ENCODE measurements at places on chromosomes 2 and 18.

DNA sequence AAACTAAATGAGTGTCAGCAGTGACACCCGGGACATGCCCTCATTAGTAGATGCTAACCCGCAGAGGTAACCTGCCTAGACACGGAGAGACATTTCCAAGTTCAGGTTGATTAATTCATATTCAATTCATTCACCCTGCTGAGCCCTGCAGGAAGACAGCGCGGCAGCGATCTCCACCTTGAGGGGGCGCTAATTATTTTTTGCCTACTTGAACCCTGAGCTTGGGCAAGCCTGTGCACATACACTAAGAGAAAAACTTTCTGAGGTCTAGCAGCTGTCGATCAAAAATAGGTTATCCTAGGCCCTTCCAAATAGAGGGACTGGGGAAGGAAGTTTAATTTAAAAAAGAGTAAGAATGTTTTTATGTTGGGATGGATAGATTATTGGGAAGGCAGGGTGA, 1.3 kb upstream of the LYPD6 start:
- no peak for DNase-seq

DNA sequence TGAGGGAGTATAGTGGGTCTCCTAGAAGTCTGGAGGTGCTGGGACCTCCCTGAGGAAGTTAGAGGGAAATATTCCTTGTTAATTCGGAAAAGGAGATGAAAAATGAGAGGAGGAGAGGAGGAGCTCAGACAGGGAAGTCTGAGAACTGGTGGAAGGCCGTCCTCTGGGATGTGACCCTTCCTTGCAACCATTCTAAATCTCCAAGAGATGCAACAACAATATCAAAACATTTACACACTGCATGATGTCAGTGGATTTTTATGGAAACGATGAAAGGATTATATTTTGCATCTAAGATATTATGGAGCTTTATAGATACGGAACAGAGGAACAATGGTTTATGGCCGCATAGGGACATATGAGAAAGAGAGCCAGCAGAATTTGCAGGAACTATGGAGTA, 49.8 kb upstream of the COBLL1 start:
- DNase-seq: no peak

- DNase-seq: no peak
Measured at GRCh38 chr2:554444-554843, 122.8 kb downstream of the TMEM18 start.

DNA sequence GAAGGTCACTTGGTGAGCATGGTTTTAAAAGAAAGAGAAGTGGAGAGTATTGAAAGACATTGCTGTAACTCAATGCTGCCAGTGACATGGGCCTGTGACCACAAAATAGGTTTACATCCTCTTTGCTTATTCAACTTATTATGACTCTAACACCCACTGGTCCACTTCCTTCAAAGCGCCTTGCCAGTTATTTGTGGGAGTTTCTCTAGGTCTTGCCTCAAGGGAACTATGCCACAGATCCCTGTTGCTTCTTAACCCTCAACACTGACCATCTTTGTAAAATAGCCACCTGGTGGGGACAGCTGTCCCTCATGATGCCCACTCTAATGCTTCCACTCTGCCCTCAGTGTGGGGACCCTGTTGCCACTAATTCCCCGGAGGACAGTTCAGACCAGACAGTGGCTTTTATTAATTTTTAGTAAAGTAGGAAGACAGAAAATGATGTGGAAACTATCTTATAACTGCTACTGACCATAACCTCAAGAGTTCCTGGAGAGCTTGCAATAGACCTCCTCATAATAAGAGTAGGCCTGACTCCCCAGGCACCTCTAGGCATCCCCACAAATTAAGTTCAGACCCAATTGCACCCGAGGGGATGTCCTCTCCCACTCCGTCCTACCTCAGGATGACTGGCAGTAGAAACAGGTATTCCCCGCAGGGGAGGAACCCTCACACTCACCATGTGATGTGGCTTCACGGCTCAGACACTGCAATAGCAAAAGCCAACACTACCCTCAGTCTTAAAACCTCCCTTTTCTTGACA, 31.3 kb upstream of the SLC25A52 start:
- DNase-seq: no peak

DNA sequence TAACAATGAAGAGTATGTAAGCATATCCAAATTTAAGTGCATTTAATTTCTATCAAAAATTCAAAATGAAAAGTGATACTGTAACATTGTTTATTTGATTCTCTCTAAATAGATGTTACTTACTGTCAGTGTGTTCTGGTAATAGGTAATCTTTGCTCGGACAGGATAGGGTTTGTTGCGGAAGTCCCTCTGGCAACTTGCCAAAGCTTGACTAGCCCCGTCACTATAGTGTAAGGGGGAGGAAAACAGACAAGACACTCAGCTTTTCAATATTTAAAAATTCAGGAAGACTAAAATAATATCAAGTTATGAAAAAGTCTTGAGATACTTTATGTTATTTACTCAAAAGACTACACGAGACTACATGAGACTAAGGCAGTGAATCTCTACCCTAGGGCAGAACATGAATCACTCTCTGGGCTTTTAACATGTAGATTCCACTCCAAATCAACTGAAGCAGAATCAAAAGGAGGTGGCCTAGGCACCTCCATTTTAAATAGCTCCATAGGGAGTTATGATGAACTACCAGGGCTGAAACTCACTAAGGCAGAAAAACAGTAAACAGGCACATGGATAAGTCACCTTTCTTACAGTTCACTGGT, 5.9 kb downstream of the LMAN1 start:
- no peak for DNase-seq

DNA sequence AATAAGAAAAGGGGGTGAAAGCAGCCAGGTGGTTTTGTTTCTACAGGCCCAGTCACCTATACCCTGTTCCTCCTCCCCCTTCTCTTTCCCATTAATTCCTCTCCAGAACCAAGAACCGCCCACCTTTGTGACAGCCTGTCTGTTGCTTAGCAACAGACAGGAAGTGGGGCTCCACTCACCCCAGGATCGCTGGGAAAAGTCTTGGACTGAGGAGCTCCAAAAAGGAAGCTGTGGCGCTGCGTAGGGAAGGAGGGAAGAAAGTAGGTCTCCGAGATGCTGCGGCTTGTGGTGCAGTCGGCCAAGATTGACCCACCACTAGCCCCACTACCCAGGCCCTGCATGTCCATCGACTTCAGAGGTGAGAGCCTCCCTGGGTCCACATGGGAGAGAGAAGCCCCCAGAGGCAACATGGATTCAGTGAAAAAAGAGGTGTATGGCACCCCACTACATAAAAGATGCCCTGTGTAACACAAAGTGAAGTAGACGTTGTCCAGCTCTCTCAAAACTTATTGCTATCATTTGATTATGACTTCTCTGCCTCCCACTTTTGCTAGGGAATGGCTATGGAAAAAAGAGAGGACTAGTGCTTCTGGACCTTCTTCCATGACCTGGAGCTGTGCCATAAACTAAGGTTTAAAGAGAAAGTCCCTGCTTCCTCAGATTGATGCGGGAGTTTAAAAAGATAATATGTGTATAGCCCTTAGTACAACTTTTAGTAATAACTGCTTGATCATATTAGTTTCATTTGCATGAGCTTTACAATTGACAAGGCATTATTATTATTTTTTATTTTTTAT, at the start of gene FER1L5:
TSS of gene FER1L5 (plus strand) at position 201 of the 797 bp plus-strand sequence. CDS start at position 274, 73 bp downstream.
- no peak for DNase-seq

DNA sequence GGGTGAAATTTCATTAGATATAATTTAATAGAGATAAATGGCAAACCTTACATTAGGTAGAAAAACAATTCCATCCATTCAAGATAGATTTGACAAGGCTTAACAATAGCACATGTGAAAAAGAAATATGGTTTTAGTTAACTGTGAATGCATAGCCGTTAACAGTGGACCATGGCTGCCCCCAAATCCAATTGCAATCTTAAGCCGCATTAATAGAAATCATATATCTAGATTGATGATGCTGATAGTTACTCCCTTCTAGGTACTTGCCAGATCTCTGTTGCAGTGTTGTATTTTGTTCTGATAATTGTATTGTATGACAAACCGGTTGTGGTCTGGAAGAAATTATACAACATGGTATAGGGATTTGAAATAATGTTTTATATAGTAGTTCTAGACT, 139.8 kb downstream of the GPD2 start:
- DNase-seq: no peak

GRCh38 chr18:26547646-26548414, 523 bp downstream of the KCTD1 start:
- no peak for DNase-seq

- peak; percentile 67 for DNase-seq
Measured at GRCh38 chr2:10043256-10043905, at the start of gene KLF11. Gene KLF11 (plus strand): TSS chr2:10043550. CDS start chr2:10043717, 167 bp downstream.

DNA sequence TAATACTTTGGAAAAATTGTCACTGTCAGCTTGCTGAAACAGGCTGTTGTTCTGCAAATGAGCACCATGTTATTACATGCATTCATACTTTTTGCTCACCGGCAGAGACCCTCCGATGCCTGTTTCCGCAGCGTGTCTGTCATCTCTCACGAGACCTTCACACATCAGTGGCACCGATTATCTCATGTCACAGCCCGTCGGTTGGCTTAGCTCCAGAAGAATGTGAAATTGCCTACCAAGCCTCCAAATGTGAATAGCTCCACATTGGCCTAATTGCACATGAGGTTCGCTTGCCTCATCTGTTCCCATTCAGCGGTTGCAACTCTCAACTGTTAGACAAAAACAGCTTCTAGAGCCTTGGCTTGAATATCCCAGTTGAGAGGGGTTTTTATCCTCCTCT, 233.0 kb downstream of the ACTR3 start:
- no peak for DNase-seq

- no peak for DNase-seq
Measured at GRCh38 chr18:63105636-63106316, 213.8 kb downstream of the BCL2 start.

DNA sequence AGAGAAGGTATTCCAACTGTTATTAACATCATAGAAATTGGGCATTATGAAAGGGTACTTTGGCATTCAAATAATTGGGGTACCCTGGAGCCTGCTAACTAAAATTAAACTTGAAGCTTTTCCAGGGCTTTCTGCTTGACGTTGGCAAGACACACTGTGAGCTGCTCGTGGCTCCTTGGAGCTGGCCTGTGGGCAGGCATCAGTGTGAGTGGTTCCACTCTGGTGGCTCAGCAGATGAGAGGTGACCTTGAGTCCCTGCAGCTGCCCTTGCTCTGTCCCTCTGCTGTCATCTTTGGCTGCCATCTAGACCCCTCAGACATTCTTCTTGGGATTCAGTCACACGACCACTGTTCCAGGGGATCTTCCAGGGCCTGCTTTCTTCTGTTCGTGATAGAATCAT, 6.7 kb downstream of the CNNM3 start:
- DNase-seq: no peak

DNA sequence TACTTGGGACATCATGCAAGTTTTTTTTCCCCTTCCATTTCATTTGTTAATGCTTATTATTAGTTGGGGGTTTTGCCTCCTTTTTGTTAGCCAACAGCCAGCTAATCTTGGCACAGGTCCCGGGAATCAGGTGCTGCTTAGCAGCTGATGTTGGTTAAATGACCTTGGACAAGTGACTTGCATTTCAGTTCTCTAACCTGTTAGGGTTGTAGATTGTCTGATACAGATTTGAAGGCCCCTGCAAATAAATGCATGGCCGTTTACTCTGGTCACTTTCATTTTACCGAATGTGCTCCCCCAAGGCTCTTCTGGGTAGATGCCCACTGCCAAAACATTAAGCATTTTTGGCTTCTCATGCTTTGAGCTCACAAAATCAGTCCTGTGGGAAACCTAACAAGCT, 120.9 kb downstream of the SPTBN1 start:
- no peak for DNase-seq

DNA sequence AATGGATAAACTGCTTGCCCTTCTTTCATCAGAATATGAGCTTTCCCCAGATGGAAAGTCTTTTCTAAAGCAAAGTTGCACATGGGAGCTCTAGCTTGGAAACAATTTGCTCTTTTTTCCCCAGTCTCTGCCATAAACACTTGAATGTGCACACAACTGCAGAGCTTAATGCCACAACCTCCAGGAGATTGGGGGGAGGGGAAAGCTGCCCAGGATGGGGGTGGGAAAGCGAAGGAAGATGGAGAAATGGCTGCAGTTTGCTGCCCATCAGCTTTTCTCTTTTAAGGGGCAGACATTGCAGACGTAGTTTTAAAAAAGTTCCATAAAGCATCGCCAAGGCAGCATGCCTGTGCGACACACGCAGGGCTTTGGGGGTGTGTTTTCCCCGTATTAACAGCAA, 1.5 kb downstream of the ACKR3 start:
- DNase-seq: no peak

DNA sequence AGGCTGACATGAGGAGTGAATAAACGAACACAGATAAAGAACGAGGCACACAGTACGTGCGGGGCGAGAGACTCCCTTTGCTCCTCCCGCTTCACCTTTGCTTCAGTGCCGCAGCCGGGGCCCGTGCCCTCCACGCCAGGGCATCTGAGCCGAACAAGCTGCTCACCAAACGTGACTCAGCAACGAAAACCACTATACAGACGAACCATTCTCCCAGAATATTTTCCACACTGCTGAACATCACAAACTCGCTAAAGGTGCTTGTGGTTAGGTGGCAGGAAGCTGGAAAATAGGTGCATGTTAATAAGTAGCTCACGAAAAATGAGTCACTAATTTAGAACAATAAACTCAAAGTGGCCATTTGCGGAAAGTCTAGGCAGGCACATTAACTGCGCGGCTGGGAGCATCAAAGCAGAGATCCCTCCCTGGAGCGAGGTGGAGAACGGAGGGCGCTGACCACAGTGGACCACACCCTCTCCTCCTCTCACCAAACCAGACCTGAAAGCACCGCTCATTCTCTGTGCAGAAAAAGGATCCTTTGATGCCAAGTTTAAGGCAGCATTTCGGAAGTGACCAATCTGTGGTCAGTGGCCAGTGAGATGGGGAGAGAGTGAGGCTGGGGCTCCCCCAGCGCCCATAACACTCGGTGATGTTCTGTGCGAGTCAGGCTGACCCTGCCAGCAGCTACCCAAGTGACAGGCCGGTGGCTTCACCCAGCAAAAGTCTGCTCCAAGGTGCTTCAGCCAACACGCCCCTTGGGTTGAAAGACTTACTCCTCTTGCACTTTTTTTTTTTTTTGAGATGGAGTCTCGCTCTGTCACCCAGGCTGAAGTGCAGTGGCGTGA, 153.2 kb downstream of the HDAC4 start:
- no peak for DNase-seq

DNA sequence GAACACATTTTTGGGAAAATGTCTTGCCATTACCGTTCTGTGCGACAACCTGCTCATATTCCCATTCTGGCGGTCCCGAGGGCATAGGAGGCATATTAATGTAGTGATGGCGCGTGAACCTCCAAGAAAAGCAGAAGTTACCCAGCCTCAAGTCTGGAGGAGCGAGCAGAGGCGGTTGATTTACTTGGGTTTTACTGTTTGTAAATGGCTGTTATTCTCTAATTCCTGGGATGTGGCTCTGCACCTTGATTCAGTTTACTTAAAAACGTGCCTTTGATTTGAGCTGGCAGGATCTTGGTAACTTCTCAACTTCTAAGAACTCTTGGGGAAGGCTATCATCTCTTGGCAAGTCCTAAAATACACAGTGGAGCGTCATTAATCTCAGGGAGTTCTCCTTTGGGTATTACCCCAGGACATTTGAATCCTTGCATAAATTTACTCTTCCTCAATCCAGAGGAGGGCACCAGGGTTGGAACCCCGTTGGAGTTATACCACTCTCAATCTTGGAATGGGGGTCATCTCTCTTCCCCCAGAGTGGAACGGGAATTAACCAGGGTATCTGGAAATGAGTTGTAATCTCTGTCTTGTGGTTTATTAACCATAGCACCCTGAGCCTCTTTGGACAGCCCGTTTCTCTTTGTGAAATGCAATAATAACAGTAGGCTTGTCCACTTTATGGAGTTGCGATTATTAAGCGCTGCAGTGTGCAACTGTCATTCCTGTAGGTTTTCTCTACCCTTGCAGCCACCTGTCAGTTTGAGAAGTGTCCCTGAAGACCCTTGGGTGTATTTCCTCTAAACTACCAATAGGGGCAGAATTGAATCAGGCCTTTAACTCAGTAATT, 2.1 kb downstream of the HK2 start:
- DNase-seq: no peak
